ENCODE measurements at places on chromosomes 11 and 22. TPM values are rescaled to one million over a fixed set of nuclear protein-coding genes. Genes with fewer than 3 reads are reported as not detected.

DNA sequence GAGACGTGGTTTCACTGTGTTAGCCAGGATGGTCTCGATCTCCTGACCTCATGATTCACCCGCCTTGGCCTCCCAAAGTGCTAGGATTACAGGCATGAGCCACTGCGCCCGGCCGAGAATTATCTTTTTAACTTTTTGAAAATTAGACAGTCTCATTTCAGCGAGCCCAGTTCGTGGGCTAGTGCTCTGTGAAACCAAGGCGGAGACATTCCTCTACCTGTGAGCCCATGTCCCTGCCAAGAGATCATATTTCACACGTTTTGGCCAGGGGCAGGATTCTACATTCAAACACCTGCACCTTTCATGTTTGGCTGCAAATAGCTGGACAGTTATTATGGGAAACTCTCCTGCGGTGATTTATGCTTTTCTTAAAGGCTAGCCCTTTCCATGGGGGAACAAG lies 60.3 kb downstream of the IRAG1 start:
- H3K36me3 ChIP-seq, result no peaks in the 10 kb centered on the region
- H3K4me3 ChIP-seq, result no peak overlapping the region
- no peak for DNase-seq
- no peaks in the 10 kb centered on the region for H3K4me1 ChIP-seq
- no peaks in the 10 kb centered on the region for H3K27me3 ChIP-seq
- H3K27ac ChIP-seq, result no peak overlapping the region

DNA sequence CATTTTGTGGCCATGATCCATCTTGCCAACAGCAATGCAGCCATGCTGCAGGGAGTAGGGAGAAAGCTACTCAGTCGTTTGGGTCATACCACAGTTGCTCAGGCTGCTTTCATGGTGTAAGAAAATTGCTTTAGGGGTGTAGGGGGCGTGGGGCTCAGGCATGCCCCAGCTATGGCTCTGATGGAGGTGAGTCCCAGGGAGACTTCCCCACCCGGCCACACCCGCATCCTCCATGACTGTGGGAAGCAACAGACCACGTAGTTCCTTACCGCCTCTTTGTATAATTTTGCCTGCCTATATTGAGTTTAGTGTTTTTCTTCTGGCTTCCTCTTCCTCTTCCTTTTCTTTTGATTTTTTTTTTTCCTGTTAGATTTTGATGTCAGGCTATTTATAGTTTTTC lies 58.8 kb downstream of the SPECC1L start:
- H3K4me1 ChIP-seq, result no peaks in the 10 kb centered on the region
- H3K36me3 ChIP-seq, result peaks cover 49% of the 10 kb centered on the region
- H3K4me3 ChIP-seq, result no peak overlapping the region
- no peaks in the 10 kb centered on the region for H3K27me3 ChIP-seq
- no peak for DNase-seq

GRCh38 chr22:39684702-39685281 lies 114.2 kb downstream of the CACNA1I start:
- no peaks in the 10 kb centered on the region for H3K4me1 ChIP-seq
- H3K27me3 ChIP-seq, result no peaks in the 10 kb centered on the region
- no peak for DNase-seq
- no peak overlapping the region for H3K27ac ChIP-seq
- no peak overlapping the region for H3K4me3 ChIP-seq

- no peak overlapping the region for H3K4me3 ChIP-seq
- no peaks in the 10 kb centered on the region for H3K4me1 ChIP-seq
- H3K36me3 ChIP-seq, result no peaks in the 10 kb centered on the region
- no peak for DNase-seq
Measured at GRCh38 chr11:117969160-117969991, 16.8 kb upstream of the IL10RA start.

- no peak overlapping the region for H3K4me3 ChIP-seq
- no peak for DNase-seq
Measured at GRCh38 chr22:43295173-43295572, 48.0 kb downstream of the SCUBE1 start.

DNA sequence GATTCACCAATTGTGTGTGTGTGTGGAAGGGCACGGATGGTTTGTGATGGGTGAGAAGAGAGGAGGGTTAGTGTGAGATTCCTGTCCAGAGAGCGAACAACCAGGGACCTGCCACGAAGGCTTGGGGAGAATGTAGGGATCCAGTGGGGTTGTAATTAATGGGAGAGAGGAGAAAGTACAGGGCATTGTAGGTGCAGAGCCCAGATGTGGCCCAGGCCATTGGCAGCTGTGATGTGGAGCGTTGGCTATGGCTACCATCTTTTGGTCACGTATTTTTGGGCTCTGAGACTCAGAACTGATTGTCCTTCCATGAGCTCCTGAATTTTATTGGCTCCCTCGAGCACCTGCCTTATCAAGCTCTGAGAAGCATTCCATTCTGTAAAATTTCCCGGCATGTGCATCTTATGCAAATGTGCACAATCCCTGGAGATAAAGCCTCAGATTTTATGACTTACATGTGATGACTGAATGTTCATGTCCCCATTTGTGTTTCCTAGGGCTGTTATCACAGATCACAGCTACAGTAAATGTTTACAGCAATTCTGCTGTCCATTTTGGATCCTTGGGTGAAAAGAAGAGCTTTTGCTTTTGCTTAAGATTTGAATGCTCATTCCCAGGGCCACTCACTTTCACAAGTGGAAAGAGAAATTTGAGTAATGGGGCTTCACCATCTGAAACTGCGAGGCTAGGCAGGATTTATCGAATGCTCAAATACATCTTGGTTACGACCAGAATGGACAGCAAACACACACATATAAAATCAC lies 33.1 kb downstream of the SLC5A1 start:
- no peak overlapping the region for H3K27ac ChIP-seq
- peaks cover 5% of the 10 kb centered on the region for H3K4me1 ChIP-seq
- no peaks in the 10 kb centered on the region for H3K36me3 ChIP-seq
- H3K27me3 ChIP-seq, result peaks cover 21% of the 10 kb centered on the region
- DNase-seq, result no peak

GRCh38 chr22:20740222-20740951 lies 33.5 kb upstream of the SERPIND1 start:
- H3K4me1 ChIP-seq, result no peaks in the 10 kb centered on the region
- H3K27ac ChIP-seq, result no peak overlapping the region
- peaks cover 11% of the 10 kb centered on the region for H3K36me3 ChIP-seq
- no peak for DNase-seq
- no peak overlapping the region for H3K4me3 ChIP-seq

DNA sequence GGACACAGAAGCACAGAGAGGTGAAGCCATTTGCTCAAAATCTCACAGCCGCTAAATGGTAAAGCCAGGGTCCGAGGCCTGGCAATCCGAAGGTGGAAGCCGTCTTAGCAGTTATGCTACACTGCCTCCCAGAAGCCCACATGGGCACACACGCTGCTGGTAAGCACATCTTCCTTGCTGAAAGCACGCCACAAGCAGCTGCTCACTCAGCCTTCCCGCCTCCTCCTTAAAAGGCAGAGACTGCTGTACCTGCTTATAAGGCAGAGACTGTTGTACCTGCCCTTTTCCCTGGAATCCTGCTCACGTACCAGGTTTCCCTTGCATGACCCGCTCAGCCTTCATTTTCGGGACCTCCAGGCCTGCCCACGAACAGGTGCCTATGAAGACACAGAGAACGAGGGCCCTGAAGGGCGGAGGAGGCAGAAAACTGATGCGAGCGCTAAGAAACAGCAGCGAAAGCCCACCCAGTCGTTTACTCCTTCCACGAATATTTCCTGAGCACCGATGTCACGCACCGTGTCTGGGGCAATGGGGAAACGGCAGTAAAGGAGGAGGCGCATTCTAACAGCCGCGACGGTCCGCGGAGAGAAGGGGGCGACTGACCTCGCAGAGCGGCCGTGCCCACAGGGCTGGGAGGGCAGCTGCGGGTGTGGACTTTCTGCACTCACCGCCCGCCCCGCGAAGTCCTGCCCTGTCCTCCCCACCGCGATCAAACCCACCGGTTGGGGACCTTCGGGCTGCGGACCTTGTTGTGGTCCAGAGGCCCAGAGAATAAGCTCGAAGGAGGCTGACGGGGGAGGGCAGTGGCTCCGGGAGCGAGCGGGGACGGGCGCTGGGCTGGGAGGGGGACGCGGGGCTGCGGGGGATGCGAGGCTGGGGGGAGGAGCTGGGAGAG lies 13.0 kb downstream of the SPATA19 start:
- no peak for DNase-seq
- H3K4me1 ChIP-seq, result no peaks in the 10 kb centered on the region
- no peak overlapping the region for H3K27ac ChIP-seq
- no peaks in the 10 kb centered on the region for H3K27me3 ChIP-seq

DNA sequence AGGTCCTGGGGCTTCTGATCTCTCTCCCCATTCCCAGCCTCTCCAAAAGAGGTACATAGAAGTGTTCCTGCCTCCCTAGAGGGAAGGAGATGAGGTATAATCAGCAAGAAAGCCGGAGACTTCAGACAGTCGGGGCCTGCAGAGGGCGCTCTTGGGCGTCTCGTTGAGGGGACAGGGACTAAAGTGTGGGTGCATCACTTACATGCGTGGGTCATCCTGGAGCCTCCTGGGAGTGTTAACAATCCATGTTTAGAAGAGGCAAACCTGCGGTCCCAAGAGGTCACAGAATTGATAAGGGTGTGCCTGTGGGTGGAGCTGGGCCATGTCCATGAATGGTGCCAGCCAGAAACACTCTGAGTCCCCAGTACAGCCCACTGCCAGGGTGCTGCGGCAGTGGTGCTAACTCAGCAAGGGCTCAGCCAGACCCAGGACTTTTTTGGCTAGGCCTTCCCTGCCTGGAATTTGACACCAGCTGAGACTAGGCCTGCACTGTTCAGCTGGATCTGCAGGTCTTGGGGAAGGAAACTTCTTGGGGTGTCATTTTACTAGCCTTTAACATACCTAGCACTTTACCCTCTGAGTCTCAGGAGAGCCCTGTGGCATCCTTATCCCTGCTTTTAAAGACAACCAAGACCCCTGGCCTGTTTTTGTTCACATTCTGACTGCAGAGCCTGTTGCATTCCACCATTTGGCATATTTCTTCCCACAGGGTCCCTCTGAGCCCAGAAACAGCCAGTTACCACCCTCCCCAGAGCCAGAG lies 5.5 kb downstream of the YDJC start:
- no peak overlapping the region for H3K4me3 ChIP-seq
- DNase-seq, result peak; percentile 62
- H3K36me3 ChIP-seq, result peaks cover 16% of the 10 kb centered on the region
- H3K27me3 ChIP-seq, result no peaks in the 10 kb centered on the region
- H3K4me1 ChIP-seq, result peaks cover 17% of the 10 kb centered on the region

- H3K36me3 ChIP-seq, result no peaks in the 10 kb centered on the region
- H3K4me1 ChIP-seq, result no peaks in the 10 kb centered on the region
- no peak overlapping the region for H3K27ac ChIP-seq
- no peak overlapping the region for H3K4me3 ChIP-seq
Measured at GRCh38 chr11:126702987-126703386, 297.6 kb downstream of the KIRREL3 start.

DNA sequence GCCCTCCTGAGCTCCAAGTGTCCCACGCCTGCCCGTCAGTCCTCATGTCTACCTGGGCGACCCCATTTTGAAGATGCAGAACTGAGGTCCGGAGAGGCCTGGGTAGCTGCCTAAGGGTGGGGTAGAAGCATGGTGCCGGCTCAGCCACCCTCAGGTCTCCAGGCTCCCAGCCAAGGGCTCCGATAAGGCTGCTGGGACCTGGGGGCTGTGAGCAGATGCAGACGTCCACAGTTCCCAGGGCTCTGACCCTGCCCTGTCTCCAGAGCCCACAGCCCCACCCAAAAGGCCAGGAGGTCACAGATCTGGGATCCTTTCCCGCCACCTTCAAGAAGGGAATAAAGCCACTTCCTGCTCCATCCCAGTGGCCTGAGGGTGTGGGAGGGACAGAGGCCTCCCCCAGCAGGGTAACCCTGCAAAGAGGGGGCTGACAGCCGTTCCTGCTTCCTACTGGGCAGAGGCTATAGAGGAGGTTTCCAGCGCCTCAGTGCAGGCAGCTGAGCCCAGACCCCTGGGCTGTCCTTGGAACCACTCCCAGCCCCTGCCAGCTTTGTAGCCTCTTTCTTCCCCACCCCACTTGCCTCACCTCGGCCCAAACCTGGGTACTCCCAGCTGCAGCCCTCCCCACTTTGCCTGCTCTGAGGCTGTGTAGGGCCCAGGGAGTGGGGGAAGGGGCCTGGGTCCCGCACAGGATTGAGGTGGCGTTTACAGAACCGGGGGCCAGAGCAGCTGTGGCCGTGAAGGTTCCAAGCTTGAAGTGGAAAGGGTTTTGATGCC lies 85.5 kb downstream of the CDKN1C start:
- no peak overlapping the region for H3K4me3 ChIP-seq
- H3K36me3 ChIP-seq, result no peaks in the 10 kb centered on the region
- H3K27ac ChIP-seq, result no peak overlapping the region
- H3K4me1 ChIP-seq, result no peaks in the 10 kb centered on the region
- no peak for DNase-seq
- peaks cover 4% of the 10 kb centered on the region for H3K27me3 ChIP-seq

GRCh38 chr11:12827929-12828812 lies 153.9 kb downstream of the TEAD1 start:
- peak; percentile 76 for DNase-seq
- H3K36me3 ChIP-seq, result no peaks in the 10 kb centered on the region
- H3K27ac ChIP-seq, result peak overlapping the region; percentile 55

- no peak for DNase-seq
- peaks cover 3% of the 10 kb centered on the region for H3K36me3 ChIP-seq
- no peak overlapping the region for H3K27ac ChIP-seq
- no peak overlapping the region for H3K4me3 ChIP-seq
- H3K4me1 ChIP-seq, result no peaks in the 10 kb centered on the region
- no peaks in the 10 kb centered on the region for H3K27me3 ChIP-seq
Measured at GRCh38 chr22:42160830-42161696, 30.5 kb upstream of the CYP2D6 start.

DNA sequence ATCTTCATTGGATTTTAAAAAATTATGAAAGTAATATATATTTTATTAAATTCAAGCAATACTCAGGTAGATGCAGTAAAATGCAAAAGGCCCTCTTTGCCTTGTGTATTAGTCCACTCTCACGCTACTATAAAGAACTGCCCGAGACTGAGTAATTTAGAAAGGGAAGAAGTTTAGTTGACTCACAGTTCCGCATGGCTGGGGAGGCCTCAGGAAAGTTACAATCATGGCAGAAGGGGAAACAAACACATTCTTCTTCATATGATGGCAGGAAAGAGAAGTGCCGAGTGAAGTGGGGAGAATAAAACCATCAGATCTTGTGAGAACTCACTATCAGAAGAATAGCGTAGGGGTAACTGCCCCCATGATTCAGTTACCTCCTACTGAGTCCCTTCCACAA lies 130.8 kb downstream of the HIPK3 start:
- H3K4me1 ChIP-seq, result no peaks in the 10 kb centered on the region
- no peaks in the 10 kb centered on the region for H3K27me3 ChIP-seq
- DNase-seq, result no peak
- no peak overlapping the region for H3K4me3 ChIP-seq

- no peak overlapping the region for H3K27ac ChIP-seq
- H3K4me1 ChIP-seq, result no peaks in the 10 kb centered on the region
- no peaks in the 10 kb centered on the region for H3K27me3 ChIP-seq
- DNase-seq, result no peak
- H3K36me3 ChIP-seq, result peaks cover 2% of the 10 kb centered on the region
- no peak overlapping the region for H3K4me3 ChIP-seq
Measured at GRCh38 chr22:23688121-23688520, 2.7 kb upstream of the RGL4 start.

- no peak overlapping the region for H3K4me3 ChIP-seq
- H3K27me3 ChIP-seq, result no peaks in the 10 kb centered on the region
- no peaks in the 10 kb centered on the region for H3K4me1 ChIP-seq
- no peaks in the 10 kb centered on the region for H3K36me3 ChIP-seq
Measured at GRCh38 chr22:19631899-19632667, 82.2 kb upstream of the SEPTIN5 start.

The ALDH3B2 gene
- not detected for total RNA-seq

The CELSR1 gene
- total RNA-seq, result 2.3 TPM

The APOBEC3H gene
- total RNA-seq, result not detected

The SCN4B gene
- 1.8 TPM for total RNA-seq

The MRPL23 gene
- 83.8 TPM for total RNA-seq

The HPX gene
- total RNA-seq, result 4.4 TPM

The SEC14L2 gene
- 14.4 TPM for total RNA-seq

The MYO18B gene
- 0.15 TPM for total RNA-seq
